ENCODE measurements at places on chromosomes 7 and 10. TPM values are rescaled to one million over a fixed set of nuclear protein-coding genes. Genes with fewer than 3 reads are reported as not detected.

The PLA2G12B gene
- not detected for total RNA-seq

The NEUROG3 gene
- total RNA-seq: not detected

The COL28A1 gene
- 0.45 TPM for total RNA-seq

The ACBD5 gene
- total RNA-seq: 47.4 TPM

The ACTL6B gene
- total RNA-seq: not detected

The TMEM168 gene
- total RNA-seq: 18.2 TPM

The TMEM225B gene
- total RNA-seq: 1.4 TPM

The VSTM4 gene
- 0.38 TPM for total RNA-seq

The GJC3 gene
- not detected for total RNA-seq

The AGAP9 gene
- total RNA-seq: 4.6 TPM

The BMI1 gene
- total RNA-seq: 69.8 TPM

The ATP6V0A4 gene
- total RNA-seq: not detected

The TRIM74 gene
- 0.73 TPM for total RNA-seq

The OPALIN gene
- total RNA-seq: not detected

The SLC26A5 gene
- 0.30 TPM for total RNA-seq

The TMEM72 gene
- total RNA-seq: not detected

The RAPGEF5 gene
- total RNA-seq: not detected

The ACTR3C gene
- total RNA-seq: 8.3 TPM

The DDC gene
- total RNA-seq: not detected

The PTPN20 gene
- not detected for total RNA-seq

The ANKRD1 gene
- total RNA-seq: not detected

Data from natural killer cell (primary cell).